ENCODE measurements at places on chromosomes 5 and 9.

DNA sequence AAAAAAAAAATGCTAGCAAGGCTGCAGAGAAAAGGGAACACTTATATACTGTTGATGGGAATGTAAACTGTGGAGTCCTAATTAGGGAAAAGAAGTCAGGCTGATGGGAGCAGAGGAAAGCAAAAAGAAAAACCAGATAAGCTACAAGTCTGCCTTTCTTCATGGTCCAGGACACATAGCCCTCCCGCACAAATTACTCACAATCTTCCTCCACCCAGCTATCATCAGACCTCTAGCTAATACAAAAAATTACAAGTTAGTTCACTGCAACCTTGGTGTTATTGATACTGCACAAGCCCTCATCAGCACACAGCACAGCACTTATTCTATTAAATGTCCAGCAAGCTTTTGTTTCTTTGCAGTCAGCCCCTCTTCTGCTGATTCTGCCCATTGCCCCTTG, 186.0 kb upstream of the ADRA1B start:
- DNase-seq: no peak

DNA sequence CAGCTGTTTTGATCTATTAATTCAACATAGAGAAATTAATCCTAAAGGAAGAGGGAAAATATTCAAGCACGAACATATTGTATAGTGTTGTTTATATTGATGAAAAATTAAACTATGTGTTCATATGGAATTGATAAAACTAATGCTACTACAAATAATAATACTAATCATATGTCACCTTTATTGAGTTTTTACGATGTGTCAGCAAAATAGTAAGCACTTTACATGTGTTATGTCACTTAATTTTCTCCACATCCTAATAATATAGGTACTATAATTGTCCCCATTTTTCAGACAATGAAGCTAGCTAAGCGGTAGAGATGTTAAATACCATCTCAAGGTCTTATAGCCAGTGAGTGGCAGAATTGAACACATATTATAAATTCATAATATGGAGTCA, 2008.5 kb upstream of the WWC1 start:
- DNase-seq: no peak

- peak; percentile 34 for DNase-seq
These were observed 3.8 kb downstream of the FAM219A start for GRCh38 chr9:34454571-34455065.

GRCh38 chr5:68557162-68557936, 341.8 kb downstream of the PIK3R1 start:
- no peak for DNase-seq

- no peak for DNase-seq
These were observed 69.4 kb upstream of the CTSL start for GRCh38 chr9:87656485-87656884.

DNA sequence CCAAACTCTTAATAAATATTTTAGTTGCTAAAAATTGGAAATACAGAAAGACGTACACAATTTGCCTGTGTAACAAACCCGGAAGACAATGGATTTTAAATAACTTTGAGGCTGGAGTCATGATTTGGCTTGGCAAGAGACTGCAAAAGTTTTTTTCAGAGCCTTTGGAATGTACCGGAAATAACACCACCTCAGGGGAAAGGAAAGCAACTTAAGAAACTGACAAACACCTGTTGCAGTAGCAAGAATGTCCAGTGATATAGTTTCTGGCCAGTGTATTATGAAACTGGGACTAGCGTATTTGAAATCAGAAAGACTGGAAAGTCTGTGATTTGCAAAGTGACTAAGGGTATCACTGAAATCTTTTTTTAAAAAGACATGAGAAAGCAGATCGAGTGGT, 842 bp downstream of the MUSK start:
- DNase-seq: no peak

- DNase-seq: peak; percentile 39
These were observed 54.2 kb downstream of the LRSAM1 start for GRCh38 chr9:127505396-127506116.

GRCh38 chr9:102237094-102237493, 498.6 kb upstream of the GRIN3A start:
- no peak for DNase-seq

DNA sequence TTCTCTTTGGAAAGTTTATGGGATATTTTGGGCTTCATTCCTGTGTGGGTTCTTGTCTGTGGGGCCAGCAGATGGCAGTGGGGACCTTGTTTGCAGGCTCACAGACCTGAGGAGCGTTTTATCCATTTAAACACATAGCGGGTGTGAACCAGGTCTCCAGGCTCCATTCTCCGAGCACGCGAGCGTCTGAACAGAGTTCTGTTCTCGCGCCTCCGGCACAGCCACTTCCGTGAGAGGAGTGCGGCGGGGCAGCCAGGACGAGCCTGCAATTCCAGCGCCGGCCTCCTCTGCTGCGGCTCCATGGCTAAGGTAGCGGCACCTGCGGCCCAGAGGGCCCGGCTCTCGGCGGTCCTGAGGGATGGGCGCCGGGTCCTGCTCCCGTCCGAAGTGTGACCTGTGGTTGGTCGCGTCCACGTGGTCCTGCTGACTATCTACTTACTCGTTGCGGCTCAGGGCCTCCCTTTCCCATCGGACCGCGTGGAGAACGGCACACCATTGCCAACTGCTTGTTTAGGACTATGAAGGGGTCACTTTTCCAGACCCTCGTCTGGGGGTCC, 7.3 kb downstream of the NRARP start:
- DNase-seq: no peak

- DNase-seq: no peak
These were observed 112.5 kb upstream of the LARP1 start for GRCh38 chr5:154642499-154643245.

GRCh38 chr5:28880936-28881335, 1842.5 kb upstream of the CDH9 start:
- no peak for DNase-seq

GRCh38 chr5:15694696-15695214, 194.8 kb downstream of the FBXL7 start:
- no peak for DNase-seq

GRCh38 chr5:151684690-151685361, 1.9 kb downstream of the SPARC start:
- DNase-seq: no peak

GRCh38 chr9:125861405-125862058, 114.4 kb downstream of the PBX3 start:
- DNase-seq: no peak

GRCh38 chr9:129934041-129934591, 98.9 kb downstream of the USP20 start:
- no peak for DNase-seq

DNA sequence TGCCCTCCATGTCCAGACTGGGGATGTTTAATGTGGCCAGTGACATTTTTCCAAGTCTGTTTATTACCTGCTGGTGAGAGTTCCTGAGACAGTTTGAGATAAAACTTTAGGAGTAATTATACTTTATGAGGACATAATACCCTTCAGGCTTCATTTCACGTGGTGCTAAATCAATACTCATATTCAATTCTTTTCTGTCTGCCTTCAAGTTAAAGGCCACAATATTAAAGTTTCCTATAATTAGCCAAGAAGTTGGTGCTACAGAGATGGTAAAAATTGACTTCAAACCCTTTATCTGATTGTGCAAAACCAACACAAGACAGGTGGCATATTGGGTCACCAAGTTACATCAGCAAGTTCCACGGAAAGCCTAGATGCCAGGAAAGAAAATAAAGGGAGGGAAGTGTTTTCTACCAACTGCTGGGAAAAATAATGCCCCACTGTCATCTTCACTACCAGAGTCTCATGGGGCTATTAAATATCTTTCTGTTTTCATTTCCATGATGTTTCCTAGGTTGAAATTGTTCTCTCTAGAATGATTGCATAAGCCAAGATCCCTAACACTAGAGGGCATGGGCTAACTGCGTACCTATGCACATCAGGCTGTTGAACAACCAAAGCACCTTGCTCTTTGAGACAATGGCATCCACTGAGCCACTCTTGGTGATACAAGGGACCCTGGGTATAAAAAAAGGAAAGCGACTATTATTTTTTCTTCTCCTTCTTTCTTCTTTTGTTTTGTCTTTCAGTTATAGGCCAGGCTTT, 68.7 kb downstream of the INSYN2B start:
- DNase-seq: no peak

DNA sequence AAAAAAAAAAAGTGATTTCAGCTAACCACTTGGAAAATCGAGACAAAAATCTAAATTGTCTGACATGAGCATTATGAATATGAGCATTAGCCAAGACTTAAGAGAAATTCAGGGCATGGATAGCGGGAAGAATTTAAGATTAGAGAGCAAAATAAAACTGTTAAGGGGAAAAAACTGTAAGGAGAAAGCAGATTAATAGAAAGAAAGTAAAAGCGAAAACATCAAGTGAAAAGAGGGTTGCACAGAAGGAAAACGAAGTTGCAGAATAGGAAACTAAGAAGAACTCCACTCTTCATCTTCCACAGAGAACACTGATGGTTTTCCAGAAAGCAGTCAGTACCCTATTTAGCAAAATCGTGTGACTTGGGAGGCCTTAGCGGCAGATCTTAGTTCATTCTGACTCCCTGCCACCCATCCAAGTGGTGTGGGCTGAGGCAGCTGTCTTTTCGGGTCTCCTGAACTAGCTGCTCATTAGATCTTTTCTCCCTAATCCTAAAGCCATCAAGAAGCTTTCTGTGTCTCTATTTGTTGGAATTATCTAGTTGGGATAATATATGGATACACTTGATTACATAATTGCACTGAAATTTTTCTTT, 3.7 kb downstream of the NIM1K start:
- no peak for DNase-seq

- no peak for DNase-seq
These were observed 1.8 kb upstream of the CCL28 start for GRCh38 chr5:43413966-43414365.

DNA sequence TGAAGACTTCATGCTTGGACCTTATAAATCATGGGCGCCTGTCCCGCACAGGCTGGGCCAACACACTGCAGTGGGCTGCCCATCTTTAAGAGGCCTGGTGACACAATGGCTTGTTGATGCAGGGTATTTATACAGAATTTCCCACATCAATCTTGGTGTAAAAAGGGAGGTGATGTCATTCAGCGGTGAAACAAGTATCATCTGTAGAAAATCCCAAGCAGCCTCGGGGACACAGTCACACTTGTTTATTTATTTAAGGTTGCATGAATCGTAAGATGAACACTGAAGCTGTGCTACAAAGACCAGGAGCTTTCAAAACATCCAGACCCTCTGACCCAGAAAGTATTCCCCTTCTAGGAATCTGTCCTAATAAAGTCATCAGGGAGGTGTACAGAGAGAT, 40.5 kb downstream of the SMIM23 start:
- DNase-seq: no peak

- DNase-seq: no peak
These were observed 48.8 kb upstream of the COL5A1 start for GRCh38 chr9:134592819-134593200.

DNA sequence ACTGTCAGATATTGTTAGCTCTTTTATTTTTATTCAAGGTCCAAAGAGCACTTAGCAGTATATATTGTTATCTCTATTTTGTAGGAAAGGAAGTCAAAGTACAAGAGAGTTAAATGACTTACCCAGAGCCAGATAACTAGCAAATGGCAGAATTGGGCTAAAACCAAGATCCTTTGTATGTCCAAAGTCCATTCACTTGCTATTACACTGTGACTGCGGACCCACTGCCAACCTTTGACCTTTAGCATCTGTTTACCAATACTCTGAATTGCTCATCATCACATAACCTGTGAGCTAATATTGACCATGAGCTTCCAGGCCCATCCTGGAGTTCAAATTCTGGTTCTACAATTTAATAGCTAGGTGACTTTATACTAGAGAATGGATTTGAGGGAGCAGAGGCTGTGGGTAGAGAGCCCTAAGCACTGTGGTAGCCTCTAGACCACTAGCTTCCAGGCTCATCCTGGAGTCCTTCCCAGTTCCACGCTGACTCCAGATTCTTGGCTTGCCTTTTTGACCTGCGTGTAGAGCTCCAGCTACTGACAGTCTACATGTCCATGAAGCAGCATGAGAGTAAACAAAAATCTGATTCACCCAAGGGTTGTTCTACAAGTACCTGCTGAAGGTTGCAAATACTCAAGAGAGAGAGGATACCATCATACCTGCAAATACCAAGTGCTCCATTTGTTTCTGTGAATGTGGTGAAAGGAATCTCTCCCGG, 424.0 kb downstream of the SH3GL2 start:
- no peak for DNase-seq

DNA sequence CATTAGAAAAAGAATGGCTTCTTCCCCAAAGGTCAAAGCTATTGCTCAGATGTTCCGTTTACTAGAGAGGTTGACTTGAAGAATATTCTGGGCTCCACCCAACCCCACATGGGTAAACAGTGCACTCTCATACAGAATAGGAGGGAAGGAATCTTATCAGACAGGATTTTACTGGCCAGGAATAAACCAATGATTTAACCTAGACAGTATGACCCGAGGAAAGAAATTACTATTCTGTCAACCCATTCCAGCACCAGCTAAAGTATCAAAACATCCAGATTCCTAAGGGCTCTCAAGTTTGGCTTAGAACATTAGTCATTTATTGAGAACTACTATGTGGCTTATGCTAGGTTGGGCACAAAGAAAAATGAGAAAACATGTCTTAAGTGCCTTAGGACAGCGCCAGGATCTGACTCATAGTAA, 493.6 kb upstream of the KLF4 start:
- no peak for DNase-seq

Measured in activated naive CD8-positive, alpha-beta T cell treated with anti-CD3 and anti-CD28 coated beads, Interleukin-2, amount 50 U/mL, for 24 hours (primary cell).